ENCODE measurements at places on chromosomes 1 and 21.

- DNase-seq: no peak
Measured at GRCh38 chr1:246428542-246429308, 78.4 kb downstream of the SMYD3 start.

- no peak for DNase-seq
Measured at GRCh38 chr1:23727362-23727811, 15.9 kb upstream of the ELOA start.

GRCh38 chr1:24725209-24725651 is 20.0 kb upstream of the CLIC4 start:
- DNase-seq: no peak

- no peak for DNase-seq
Measured at GRCh38 chr1:76725864-76726619, 141.2 kb upstream of the ST6GALNAC5 start.

GRCh38 chr1:109761227-109762038 is 2.3 kb downstream of the EPS8L3 start:
- DNase-seq: no peak

- DNase-seq: no peak
Measured at GRCh38 chr1:61056573-61057439, 25.6 kb upstream of the NFIA start.

DNA sequence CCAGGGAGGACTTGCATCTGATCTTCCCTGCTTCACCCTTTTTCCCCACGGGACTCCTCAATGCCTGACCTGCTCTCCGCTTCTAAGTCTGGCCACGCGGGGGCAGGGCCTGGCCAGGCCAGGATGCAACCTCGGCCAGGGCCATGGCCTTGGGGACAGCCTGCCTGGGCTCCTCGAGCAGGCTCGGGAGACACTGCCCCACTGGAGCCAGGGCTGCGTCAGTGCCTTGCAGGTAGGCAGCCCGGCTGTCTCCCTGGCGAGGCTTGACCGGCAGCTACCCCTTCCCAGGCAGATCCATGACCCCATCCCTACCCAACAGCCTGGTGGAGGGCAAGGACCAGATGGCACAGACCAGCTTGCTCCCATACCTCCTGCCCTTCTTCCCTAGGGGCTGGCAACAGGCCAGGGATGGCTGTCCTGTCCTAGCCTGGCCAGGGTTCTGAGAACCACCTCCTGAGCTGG is 2.7 kb upstream of the PRDM16 start:
- DNase-seq: no peak

- peak; percentile 53 for DNase-seq
Measured at GRCh38 chr1:15696956-15697521, 12.9 kb downstream of the PLEKHM2 start.

DNA sequence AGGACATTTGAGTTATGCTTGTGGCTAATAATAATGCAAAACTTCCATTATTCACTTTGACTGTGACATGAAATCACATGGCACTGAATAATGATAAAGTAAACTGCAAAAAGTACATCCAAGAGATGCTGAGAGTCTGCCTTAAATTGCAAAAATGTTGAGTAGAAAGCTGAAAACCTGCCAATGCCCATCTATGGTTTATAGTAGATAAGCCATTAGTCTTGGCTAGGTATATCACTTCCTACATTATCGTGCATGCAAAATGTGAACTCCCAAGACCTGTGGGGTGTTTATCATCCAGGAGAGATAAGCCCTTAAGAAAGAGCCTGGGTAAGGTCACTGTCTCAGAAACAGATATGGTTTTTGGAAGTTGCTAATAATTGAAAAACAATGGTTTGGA is 208.7 kb upstream of the DPYD start:
- DNase-seq: no peak

- no peak for DNase-seq
Measured at GRCh38 chr1:19645411-19646251, 1.5 kb downstream of the NBL1 start.

DNA sequence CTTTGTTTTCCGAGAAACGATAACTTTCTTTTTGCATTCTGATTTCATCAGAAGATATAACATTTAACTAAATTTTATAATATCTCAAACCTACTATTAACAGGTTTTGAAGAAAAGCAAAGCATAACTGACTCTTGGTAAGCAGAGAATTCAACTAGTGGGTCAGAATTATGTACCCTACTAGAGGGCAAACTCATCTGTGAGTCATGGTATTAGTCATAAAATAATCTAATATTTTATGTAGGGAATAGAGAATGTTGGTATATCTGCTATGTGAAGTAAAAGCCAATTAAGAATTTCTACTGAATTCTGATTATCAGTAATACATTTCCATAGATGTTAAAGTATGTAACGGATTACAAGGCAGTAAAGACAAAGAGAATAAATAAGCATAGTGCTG is 56.8 kb downstream of the USP1 start:
- DNase-seq: no peak

GRCh38 chr1:64683419-64683818 is 61.5 kb upstream of the RAVER2 start:
- DNase-seq: no peak

DNA sequence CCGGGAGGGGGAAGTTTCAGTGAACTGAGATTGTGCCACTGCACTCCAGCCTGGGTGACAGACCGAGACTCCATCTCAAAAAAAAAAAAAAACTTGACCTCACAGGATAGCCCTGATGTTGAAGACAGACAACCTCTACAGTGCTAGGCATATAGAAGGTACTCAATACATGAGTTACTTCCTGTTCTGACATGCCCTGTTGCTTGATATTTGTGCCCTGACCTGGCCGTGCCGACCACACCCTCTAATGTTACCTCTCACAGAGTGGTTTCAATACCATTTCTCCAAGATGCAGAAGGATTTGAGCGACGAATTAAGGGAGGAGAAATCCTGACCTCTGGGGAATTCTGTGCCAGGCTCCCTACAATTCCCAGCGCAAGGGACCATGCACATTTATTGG is 5.2 kb downstream of the PTAFR start:
- no peak for DNase-seq

- DNase-seq: no peak
Measured at GRCh38 chr1:192057766-192058165, 100.5 kb upstream of the RGS18 start.

DNA sequence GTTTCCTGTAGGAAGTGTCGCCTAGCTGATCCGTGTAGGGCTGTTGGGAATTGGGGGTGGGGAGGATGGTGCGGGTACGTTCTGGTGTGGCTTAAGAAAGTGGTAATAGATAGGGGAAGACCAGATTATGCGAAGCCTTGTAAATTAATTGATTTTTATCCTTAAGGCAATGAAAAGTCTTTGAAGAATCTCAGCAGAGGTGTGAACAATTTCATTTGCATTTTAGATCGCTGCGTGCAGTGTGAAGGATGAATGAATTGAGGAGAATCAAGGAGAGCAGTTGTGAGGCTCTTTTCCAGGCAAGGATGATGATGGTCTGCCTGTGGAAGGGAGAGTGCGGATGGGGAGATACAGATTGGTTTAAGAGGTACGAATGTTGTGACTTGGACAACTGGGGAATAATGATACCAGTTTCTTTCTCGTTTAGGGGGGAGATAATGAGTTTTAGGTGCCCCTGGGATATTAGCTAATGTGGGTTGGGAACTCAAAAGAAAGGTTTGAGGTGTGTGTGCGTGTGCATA is 813 bp upstream of the DEDD start:
- no peak for DNase-seq

- peak; percentile 42 for DNase-seq
Measured at GRCh38 chr21:31236528-31236927, 107.5 kb downstream of the TIAM1 start.

GRCh38 chr21:32978331-32979270 is 47.1 kb upstream of the OLIG2 start:
- DNase-seq: no peak

- no peak for DNase-seq
Measured at GRCh38 chr21:41754479-41754891, 12.4 kb downstream of the RIPK4 start.

Measured in activated naive CD8-positive, alpha-beta T cell treated with anti-CD3 and anti-CD28 coated beads for 36 hours (primary cell).